Urinary bladder (tissue), 4 donors: ENCODE measurements at places on chromosomes 3 and 15. TPM values are rescaled to one million over a fixed set of nuclear protein-coding genes. Genes with fewer than 3 reads are reported as not detected.

Gene TMEM115
- 49.8 TPM for polyA plus RNA-seq

Gene FBXL22
- 100 TPM for polyA plus RNA-seq

Gene CDHR4
- 0.10 TPM for polyA plus RNA-seq

Gene SSUH2
- polyA plus RNA-seq: 0.49 TPM

Gene FETUB
- not detected for polyA plus RNA-seq

Gene CHRNA7
- polyA plus RNA-seq: 2.0 TPM

Gene MORC1
- 0.46 TPM for polyA plus RNA-seq
